B cell (primary cell): ENCODE measurements at places on chromosomes 7 and 10. TPM values are rescaled to one million over a fixed set of nuclear protein-coding genes. Genes with fewer than 3 reads are reported as not detected.

DNA sequence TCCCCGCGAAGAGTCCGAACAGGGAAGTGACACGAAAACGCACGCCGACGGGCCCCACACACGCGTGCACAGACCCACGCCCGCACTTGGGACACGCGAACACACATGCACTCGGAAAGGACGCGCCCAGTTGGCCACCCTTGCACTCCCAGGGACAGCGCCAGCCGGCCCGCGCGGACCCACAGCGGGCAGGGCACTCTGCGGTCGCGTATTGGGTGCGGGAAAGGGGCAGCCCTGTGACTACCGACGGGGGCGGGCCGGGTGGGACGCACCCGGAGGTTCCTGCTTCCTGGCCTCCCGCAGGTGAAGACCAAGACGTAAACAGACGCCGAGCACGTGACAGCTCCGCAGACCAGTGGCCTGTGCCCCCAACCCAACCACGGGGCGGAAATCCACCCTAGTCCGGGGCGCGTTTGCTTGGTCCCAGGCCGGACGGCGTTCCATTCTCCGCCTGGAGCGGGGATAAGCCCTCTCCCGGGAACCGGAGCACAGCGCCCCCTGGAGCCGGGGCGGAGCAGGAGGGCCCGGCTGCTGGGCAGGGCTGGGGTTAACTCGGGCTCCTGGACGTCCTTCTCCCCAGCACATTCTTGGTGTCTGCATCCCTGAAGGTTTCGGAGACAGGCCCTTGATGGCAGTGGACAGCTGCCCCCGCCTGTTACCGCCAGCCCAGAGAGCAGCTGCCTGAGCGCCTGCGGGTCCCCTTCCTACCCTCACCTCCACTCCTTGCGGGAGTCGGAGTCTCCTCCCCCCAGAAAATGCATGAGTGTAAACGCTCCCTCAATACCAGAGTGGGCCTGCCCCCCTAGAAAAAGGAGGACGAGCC lies 2.0 kb upstream of the LZTS2 start:
- DNase-seq: peak; percentile 85

- no peak for DNase-seq
These were observed 60.8 kb upstream of the ITGA8 start for GRCh38 chr10:15780353-15781135.

DNA sequence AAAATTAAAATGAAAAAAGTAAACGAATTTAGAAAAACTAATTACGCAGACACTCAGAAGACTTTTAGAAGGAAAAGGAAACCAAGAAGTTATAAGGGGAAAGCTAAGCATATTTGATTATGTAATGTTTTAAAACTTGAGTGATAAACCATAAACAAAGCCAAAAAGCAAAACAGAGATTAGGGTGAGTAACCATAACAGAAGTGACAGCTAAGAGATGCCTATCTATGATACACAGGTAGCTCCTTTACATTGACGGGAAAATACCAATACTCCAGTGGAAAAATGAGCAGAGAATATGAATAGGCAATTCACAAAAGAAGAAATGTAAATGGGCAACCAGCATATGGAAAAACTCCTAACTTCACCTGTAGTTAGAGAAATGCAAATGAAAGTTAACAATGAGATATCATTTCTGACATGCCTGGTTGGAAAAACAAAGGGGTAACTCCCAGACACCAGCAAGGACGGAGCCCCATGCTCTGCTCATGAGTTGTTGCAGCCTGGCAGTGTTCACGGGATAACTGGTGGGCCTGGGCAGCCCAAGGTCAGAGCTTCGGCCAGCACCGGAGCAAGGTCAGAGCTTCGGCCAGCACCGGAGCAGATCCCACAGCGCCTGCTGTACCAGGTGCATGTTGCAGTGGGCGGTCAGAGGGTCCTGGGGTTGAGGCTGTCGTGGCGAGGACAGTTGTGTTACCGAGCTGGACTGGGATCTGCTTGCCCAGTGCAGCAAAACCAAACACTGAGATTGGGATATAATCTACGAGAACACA lies 58.9 kb downstream of the ALOX5 start:
- DNase-seq: no peak

DNA sequence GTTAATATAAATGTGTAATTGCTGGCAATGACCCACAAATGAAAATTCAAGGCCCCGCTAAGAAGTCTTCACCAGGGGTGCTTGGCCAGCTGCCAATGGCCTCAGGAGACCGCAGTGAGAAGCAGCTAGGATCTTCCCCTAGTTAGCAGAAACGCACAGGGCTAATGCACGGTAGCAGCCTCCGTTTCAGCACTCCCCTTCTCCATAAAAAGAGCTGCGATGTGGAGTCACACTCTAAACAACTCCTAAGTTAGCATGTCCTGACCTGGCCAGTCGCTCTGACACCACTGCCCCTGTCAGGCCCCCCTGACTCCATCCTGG lies 139.0 kb downstream of the SEPTIN14 start:
- DNase-seq: no peak

DNA sequence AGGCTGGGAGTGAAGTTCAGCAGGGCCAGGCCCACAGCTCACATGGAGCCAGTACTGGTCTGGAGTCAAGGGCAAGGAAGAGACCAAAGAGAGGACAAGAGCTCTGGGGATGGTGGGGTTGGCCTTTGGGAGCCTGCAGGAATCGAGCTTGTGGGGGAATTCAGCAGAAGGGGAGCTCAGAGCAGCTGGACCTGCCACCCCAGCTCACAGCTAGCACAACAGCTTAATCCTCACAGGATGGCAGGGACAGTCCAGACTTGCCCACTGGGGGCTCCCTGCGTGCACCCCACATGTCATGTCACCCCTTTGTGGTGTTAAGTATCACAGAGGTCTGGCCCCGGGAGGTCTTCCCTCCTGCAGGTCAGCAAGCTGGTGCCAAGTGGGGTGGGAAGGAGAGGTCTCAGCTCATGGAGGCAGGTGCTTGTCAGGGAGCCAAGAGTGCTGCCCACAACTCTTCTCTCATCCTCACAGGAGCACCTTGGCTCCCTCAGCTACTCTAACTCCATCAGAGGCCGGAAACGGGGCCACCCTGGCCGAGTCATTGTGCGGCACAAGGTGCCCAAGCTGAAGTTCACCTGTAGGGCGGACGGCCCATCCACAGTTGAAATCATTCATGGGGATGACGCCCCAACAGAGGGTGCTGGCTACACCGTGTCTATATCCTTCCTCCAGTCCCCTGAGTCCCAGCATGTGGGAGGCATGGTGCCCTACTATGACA lies 22.5 kb downstream of the CUZD1 start:
- DNase-seq: no peak

- no peak for DNase-seq
These were observed 89.6 kb downstream of the VTI1A start for GRCh38 chr10:112536663-112537062.

DNA sequence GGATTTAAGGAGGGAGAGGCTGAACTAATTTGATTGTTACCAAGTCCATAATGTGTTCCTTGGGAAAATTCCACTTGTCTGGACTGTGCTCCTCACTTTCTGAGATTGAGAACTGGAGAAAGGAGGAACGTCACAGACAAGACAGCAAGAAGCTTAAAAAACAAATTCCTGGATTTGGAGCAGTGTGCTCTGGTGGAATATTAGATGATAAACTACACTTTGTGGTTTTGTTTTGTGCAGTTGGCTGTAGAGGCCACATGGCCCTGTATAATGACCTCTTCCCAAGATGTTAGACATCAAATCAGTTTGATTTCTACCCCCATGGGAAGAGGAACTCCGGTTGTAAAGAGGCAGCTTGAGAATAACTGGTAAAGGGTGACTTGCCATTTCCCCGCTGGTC lies 421.3 kb upstream of the GALNT17 start:
- no peak for DNase-seq

Gene EVX1
- not detected in 2 replicates for total RNA-seq

Gene CCDC146
- total RNA-seq: 8.5 and 10.2 TPM in 2 replicates

Gene ASIC3
- total RNA-seq: 2.9 and 4.8 TPM in 2 replicates

Gene FOXI2
- not detected in 2 replicates for total RNA-seq
